ENCODE measurements at places on chromosomes 12 and 14.

- peak; percentile 15 for DNase-seq
Observed at GRCh38 chr14:64444984-64445845, 20.1 kb upstream of the AKAP5 start.

DNA sequence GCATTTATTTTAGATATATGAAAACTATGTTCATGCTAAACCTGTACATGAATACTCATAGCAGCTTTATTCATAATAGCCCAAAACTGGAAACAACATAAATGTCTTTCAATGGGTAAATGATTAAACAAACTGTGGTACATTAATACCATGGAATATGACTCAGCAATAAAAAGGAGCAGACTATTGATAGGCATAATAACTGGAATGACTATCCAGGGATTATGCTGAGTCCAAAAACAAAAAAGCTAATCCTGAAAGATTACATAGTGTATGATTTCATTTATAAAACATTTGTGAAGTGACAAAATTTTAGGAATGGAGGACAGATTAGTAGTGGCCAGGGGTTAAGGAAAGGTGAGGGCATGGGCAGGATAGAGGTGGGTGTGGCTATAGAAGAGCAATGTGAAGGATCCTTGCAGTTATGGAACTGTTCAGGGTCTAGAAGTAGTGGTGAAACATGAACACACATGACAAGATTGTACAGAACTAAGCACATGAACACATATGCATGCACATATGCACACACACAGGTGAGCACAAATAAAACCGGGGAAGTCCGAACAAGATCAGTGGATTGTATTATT, 61.1 kb upstream of the CDKN3 start:
- DNase-seq: no peak

GRCh38 chr12:31929027-31929526, 30.1 kb upstream of the RESF1 start:
- peak; percentile 29 for DNase-seq

GRCh38 chr12:54002278-54002914, 2.4 kb downstream of the HOXC9 start:
- no peak for DNase-seq

- peak; percentile 41 for DNase-seq
Observed at GRCh38 chr12:111298582-111299436, 70.1 kb downstream of the PHETA1 start.

DNA sequence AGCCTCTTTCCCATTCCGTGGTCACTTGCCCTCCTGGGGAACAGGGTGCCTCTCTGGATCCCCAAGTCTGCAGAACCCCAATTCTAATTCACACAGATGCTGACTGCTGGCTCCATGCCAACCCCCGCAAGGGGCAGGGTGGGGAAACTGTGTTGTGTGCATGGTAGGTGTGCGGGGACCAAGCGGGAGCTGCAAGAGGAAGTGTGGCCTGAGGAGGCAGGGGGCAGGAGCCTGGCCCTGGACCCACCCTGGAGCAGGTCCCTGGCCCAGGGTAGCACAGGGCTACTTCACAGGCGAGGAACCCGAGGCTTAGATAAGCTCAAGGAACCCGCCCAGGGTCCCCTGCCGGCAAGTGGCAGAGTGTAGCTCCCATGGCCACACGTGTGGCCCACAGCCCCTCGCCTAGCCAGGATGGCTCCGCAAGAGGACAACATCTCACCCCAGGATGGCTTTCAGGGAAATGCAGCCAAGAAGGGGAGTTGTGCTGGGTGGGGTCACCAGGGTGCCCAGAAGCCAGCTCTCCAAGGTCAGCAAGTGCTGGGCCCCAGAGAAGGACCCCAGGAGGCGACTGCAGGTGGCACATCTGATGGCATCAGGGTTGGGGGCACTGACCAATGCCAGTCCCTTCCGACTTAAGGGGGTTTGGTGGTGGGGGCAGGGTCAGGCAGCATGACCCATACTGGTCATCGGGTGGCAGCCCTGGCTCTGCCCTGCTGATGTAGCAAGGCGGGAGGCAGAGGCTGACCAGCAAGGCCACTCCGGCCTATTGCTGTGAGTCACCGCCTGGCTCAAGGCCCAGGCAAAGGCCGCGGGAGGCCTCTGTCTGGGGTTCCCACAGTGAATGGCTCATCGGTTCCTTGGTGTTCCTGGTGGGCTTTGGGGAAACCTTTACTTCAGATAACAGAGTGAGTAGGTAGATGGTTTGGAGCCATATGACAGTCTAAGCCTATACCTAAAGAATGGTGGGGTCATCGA, 37.3 kb upstream of the EML1 start:
- no peak for DNase-seq

DNA sequence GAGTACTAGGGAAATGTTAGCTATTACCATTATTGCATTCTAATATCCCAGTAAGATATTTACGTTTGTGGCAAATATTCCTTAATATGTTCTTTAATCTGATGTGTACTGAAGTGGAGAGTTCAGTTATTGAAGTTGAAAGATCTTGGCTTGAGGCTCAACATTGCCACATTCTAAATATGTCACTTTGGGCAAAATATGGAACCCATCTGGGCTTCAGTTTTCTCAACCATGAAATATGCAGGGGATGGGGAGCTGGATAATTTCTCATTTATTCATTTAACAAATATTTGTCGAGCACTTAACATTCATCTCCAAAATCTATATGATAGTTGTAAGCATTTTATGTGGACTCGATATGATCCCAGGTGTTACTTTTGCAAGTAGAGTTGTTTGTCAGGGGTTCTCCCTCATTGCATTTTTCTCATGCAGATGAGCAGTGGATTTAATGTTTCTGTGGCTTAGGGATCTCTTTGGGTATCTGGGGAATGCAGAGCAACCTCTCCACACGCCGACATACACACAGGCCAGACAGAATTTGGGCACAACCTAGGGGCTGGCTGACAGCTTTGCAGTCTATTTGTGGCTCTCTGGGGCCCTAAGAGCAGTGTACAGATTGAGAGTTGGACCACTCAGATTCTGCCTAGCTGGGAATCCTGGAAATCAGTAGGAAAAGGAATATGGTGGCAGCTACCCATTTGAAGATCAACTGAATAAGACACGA, 26.6 kb upstream of the APPL2 start:
- DNase-seq: no peak

GRCh38 chr14:92847278-92847677, 53.2 kb downstream of the GOLGA5 start:
- DNase-seq: no peak

DNA sequence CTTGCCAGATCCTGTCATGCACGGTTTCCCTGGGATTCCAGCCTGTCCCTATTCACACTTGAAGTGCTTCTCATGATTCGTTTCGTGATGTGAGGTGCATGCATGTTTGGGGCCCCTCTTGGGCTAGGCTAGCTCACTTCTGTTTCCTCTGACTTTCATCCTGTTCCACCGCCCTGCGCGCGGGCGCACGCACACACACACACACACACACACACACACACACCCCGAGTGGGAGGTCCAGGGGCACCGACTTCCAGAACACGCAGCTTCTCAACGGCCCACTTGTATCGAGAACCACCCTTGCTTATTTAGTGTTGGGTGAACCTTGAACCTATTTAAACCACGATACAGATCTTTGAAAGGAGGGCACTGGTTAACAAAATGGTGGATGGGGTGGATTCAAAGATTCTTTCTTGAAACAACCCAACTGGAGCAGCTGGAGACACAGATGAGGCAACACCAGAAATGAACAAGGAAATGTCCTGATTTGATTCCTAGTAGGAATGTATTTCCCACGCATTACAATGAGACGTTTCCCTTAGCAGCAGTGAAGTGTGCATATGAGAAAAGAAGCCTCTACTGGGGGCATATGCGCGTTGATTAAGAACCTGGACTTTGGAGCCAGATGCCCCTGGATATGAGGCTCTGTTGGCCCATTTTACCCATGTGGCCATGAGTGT, 16.3 kb downstream of the ELK3 start:
- DNase-seq: peak; percentile 47

DNA sequence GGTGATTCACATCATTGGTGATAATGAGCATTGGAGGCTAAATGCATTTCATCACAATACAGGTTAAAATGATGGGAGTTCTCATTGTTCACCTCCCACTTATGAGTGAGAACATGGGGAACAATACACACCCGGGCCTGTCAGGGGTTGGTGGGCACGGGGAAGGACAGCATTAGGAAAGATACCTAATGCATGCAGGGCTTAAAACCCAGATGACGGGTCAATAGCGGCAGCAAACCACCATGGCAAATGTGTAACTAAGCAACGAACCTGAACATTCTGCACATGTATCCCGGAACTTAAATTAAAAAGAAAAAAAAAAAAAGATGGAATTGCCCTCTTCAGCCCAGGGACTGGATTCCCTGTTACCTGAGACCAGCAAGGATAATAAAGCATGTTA, 2.3 kb upstream of the LUM start:
- DNase-seq: no peak

- no peak for DNase-seq
Observed at GRCh38 chr12:109716512-109717389, 3.1 kb downstream of the FAM222A start.

DNA sequence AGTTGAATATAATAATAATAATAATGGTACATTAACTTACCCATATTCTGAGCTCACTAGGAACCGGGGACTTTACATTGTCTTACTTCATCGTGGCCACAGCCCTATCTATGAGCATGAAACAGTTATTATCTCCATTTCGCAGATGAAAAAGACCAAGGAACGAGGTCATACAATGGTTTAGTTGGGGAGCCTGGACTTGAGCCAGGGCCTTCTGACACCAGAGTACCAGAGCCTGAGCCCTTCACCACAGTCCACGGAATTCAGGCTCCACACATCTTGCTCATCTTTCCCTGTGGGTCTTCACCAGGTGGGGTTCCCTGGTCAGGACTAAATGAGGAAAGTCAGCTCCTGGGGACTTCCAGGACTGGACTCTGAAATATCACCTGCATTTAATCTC, 31.3 kb upstream of the CMKLR1 start:
- DNase-seq: no peak

DNA sequence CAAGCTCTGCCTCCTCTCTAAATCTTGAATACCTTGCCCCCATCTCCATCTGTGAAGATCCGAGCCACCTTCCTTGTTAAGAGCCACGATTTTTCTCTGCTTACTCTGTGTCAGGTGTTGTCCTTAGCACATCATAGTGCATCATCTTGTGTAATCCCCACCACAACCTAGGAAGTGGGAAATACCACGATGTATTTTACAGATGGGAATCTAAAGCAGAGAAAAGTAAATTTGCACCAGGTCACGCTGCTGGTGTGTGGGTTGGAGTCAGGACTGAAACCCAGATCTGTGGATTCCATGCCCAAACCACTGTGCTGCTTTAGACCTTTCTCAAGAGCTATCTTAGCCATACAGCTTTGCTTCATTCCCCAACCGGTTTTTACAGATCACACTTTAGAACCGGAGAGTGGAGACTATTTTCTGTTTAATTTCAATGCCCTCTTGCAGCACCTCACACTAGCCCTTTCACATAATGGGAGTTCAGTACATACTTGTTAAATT, 94.6 kb downstream of the PPM1A start:
- no peak for DNase-seq

DNA sequence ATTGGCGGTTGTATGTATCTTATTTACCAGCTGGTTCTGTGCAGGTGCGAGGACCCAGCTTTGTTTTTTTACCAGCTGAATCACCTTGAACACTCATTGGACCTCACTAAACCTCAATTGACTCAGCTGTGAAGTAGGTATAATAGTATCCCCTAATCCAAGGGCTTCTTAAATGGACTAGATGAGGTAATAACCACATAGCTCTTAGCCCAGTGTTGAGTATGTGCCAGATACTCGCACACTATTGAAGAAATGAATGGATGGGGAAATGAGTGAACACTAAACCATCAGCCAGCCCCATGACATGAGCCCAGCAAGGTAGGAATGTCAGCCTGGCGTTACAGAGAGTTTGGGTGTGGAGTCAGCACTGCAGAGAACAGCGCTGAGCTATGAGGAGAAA, 79.7 kb downstream of the RIMBP2 start:
- DNase-seq: no peak

- no peak for DNase-seq
Observed at GRCh38 chr14:91330856-91331255, 86.4 kb upstream of the GPR68 start.

DNA sequence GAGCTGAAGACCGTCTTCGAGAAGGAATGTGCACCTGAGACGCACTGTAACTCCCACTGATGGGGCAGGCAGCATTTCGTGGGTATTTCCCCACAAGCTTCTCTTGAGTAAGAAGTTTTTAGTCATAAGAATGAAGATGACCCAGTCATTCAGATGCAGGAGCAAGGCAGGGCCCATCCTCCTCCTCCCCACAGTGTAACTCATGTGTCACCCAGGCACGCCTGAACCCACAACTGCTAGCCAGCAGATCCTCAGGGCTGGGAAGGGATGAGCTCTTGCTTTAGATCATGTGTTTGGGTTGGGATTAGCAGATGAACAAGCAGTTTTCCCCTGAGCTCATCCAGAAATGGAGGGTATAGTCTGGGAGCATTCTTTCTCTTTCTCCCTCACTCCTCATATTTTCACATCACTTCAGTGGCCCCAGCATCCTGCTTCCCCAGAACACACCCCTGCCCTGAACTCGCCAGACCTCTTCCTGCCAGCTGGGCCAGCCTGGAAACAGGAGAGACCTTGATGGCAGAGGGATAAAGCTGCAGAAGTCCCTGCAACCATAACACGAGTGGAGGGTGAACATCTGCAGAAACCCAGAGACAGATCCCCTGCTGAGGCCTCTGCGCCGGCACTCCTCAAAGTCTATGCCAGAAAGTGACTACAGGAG, 73.3 kb downstream of the B4GALNT3 start:
- DNase-seq: no peak

GRCh38 chr12:55681142-55682077, 26.3 kb downstream of the ITGA7 start:
- DNase-seq: no peak

DNA sequence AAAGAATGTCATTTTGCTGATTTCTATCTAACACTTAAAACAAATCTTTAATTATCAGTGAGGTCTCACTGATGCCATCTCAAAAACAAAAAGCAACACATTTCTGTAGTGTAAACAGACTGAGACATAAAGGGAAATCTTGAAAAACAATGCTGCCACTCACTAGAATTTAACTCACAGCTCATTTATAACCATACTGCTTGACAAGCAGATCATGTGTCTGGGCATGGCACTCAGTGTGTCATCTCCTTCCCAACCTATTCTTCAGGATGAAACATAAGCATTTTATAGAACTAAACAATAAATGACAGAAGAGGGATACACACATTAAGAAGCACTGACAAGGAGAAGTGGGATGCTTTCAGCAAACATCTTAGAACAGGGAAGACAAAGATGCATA, 22.4 kb downstream of the ATF7 start:
- no peak for DNase-seq

DNA sequence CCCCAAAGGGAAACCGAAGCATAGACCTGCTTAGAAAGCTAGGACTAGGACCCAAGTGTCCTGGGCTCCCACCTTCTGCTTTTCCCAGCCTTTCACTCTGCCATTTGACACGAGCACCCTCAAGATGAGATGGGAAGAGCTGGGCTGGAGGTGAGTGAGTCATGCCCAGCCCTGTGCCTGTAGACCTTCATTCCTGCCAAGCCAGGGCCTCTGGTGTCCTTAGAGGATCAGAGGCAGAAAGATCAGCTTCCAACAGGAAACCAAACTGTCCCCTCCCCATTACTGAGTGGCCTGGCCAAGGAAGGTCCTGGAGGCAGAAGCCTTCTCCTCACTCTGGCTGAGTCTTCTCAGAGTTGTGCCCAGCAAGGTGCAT, 3.5 kb downstream of the TMEM63C start:
- DNase-seq: no peak

GRCh38 chr14:41749429-41749828, 142.8 kb downstream of the LRFN5 start:
- no peak for DNase-seq

- no peak for DNase-seq
Observed at GRCh38 chr12:96007729-96008128, 11.6 kb upstream of the HAL start.
